ENCODE measurements at places on chromosomes 4 and X.

- DNase-seq, result no peak
Measured at GRCh38 chr4:94933799-94934198, 176.0 kb downstream of the BMPR1B start.

DNA sequence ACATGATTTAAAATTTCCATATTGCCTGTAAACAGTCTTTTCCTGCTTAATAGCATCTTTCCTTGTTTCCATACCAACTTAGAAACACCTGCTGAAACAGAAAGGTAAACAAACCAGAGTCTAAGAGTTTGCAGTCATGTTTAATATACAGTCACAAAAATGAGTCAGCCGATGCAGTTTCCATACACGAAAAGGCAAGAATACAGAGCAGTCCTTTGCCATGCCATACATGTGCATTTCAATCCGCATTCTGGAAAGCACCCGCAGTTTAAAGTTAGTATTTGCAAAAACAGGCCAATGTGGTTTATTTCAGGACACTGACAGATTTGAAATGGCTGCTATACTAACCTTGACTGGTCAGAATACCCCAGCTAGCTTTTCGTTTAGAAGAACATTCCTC lies 32.1 kb downstream of the ASB5 start:
- no peak for DNase-seq

- DNase-seq, result no peak
Measured at GRCh38 chr4:36323816-36324419, 42.5 kb downstream of the DTHD1 start.

DNA sequence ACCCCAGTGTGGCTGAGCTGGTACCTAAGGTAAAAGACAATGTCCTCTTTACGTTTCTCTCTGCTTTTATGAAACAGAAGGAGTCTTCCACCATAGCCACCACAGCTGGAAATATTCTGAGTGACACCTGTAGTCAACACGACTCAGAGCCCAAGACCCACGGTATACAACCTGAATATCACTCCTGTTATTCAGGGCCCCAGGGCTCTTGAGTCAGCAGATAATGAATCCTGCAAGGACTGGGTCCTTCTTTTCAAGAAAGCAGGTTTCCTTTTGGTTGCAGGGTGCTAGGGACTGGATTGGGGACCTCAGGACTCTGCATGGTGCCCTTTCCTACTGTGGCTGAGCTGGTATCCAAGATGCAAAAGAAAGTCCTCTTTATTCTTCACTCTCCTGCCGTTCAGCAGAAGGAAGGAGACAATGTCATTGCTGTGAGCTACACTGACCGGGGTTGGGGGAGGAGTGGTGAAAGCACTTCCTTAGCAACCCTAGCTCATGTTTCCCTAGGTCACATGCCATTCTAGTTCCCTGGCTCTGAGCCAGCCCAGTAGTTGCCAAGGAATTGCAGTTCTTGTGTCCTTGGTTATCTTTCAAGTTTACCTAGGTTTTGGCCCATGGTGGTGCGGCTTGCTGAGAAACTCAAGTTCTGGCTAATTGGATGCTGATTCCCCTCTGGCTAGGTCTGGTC lies 23.7 kb upstream of the UNC5C start:
- DNase-seq, result no peak

- no peak for DNase-seq
Measured at GRCh38 chrX:134444681-134445080, 15.3 kb upstream of the HPRT1 start.

DNA sequence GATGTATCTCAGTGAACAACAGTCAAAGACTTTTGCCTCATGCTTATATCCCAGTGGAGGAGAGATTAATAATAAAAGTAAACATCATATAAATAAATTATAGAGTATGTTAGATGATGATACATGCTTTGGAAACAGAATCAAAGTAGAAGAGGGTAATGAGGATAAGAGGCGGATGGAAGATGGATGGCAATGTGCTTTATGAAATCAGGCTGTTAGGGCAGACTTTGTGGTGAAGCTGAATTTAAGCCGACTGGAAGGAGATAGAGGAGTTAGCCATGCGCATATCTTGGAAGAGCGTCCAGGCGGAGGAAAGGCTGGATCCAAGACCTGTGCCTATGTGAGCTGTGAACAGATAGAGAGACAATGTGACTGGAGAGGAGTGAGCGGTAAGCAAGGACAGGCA lies 74.9 kb upstream of the GUCY1A1 start:
- no peak for DNase-seq

GRCh38 chr4:2441393-2442174 lies 22.8 kb downstream of the CFAP99 start:
- DNase-seq, result peak; percentile 81

GRCh38 chrX:8235026-8235425 lies 64.0 kb upstream of the VCX2 start:
- DNase-seq, result no peak

DNA sequence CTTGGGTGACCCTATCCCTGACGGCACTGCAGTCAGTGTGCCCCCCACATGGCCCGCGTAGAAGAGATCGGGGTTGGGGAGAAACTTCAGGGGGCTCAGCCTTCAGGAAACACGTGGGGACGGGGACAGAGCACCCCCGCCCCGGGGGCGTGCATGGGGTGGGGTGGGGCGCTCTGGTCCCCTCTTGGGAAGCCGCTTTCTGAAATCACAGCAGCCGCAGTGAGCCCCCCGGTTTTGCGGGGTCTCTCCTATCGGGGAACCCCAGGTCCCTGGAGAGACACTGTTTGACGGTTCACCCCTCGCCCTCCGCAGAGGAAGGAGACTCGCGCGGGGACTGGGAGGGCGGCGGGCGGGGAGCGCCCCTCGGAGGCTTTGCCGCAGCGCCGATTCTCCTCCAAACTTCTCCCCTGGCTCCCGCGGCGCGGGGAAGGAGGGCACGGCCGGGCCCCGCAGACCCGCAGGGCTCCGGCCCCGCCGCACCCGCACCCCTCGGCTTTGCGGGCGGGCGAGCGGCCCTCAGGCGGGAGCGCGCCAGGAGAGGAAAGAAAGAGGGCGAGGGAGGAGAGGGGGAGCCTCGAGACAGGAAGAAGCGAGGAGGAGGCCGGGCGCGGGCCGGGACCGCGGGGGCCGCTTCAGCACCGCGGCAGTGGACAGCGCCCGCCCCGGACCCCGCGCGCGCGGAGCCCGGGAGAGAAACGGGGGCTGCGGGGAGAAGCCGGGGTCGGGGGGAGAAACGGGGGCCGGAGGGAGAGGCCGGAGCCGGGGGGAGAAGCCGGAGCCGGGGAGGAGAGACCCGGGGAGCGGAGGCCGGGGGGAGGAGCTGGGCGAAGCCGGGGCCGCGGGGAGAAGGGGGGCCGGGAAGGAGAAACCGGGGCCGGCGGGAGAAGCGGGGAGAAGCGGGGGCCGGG lies 612 bp downstream of the CPLX1 start:
- no peak for DNase-seq

GRCh38 chrX:22338740-22339139 lies 66.0 kb downstream of the CBLL2 start:
- no peak for DNase-seq

DNA sequence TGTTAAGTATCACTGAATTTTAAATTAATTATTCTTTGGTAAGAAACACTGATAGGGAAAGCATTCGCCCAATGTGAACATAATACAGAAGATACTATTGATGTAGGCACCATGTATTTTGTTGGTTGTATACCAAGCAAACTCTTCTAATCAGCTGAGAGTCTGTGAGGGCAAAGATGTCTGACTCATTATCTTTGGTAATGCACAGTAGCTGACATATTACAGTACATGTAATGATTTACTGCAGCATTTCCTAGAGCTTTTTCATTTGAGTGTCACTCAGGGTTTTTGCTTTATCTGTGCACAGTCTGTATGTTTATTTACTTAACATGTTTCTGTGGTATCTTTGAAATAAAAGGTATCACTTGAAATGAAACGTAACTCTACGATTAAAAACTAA lies 49.2 kb downstream of the CENPVL3 start:
- no peak for DNase-seq

DNA sequence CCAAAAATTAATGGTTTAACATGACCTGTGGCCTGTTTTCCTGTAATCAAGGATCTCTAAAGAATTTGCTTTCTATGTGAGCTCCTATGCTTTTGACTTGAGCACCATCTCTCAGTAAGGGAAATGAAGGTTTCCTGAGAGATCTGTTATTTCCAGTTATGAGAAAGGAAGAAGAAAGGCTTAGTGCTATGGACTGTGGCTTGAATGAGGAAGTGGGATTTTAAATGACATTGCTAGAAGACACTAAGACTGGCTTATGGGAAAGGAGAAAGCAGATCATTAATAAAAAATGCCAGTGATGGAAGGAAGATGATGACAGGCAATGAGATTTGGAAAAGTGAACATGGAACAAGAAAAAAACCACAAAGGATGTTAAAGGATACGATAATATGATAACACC lies 285.4 kb downstream of the OPHN1 start:
- no peak for DNase-seq

DNA sequence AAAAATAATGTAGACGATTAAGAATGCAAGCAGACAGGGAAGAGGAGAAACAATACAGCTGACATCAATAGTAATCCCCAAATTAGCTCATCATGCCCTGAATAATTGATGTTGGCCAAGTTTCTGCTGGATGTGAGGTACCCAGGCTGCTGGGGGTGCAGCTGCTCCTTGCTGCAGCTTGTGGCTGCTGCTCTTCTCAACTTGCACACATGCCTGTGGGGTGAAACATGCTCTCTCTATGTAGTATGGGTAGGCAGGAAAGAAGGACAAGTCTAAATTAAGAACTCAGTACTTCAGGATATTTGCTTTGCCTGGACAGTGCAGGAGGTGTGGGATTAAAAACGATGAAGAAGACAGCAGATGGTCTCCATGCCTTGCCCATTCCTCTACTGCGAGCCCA lies 16.7 kb downstream of the EDA2R start:
- DNase-seq, result no peak

DNA sequence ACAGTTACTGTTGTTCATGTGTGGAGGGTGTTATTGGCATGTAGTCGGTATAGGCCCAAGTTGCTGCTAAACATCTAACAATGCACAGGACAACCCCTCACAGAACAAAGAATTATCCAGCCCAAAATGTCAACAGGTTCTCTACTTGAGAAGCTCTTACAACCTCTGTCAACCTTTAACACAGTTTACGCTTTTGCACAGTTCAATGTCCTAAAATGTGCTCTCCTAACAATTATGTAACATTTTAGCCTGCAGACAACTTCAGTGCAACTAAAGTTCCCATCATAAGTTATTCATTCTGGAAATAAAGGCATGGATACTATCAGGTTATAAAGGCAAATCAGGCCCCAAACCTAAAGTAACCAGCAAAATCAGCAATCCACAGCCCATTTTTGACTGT lies 66.2 kb downstream of the ASB9 start:
- no peak for DNase-seq

GRCh38 chrX:7943600-7944245 lies 16.5 kb upstream of the PNPLA4 start:
- DNase-seq, result no peak

DNA sequence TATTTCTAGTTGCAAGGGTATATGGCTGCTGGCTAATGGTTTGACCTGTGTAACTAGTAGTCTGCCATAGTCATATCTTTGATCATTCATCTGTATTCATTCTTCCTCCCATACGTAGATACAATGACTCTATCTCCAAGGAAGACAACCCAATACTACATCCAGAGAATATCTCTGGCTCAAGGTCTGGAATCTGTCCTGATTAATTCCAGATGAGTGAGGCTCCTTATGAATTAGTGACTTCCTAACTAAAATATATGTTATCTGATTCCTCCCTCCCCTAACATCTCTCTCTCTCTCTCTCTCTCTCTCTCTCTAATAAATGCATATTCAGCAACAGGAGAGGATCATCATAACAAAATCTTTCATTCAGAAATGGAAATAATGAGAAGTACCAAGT lies 641.5 kb downstream of the FAT4 start:
- DNase-seq, result no peak

DNA sequence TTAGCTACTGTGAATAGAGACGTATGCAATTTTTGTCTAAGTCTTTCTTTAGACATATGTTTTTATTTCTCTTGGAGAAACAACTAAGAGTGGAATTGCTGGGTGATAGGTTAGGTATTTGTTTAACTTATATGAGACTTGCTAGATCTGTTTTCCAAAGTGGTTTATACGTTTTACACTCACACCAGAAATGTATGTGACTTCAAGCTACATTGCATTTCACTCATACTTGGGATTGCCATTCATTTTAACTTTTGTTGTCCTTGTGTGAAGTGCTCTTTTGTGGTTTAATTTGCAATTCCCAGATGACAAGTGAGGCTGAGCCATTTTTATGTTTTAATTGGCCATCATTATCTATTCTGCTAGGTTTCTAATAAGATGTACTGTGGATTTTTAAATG lies 817.2 kb downstream of the GLUD2 start:
- no peak for DNase-seq

GRCh38 chr4:38519666-38520065 lies 144.3 kb upstream of the KLF3 start:
- no peak for DNase-seq

GRCh38 chrX:56765811-56766553 lies 36.9 kb downstream of the NBDY start:
- DNase-seq, result no peak

GRCh38 chrX:148755111-148755510 lies 254.7 kb downstream of the AFF2 start:
- peak; percentile 17 for DNase-seq

GRCh38 chr4:106522839-106523238 lies 154.3 kb upstream of the GIMD1 start:
- DNase-seq, result no peak

- no peak for DNase-seq
Measured at GRCh38 chr4:177480795-177481194, 38.6 kb upstream of the AGA start.

- no peak for DNase-seq
Measured at GRCh38 chr4:141395246-141395830, 174.6 kb downstream of the ZNF330 start.

- DNase-seq, result peak; percentile 12
Measured at GRCh38 chr4:184097241-184097605, 120.5 kb downstream of the ENPP6 start.

DNA sequence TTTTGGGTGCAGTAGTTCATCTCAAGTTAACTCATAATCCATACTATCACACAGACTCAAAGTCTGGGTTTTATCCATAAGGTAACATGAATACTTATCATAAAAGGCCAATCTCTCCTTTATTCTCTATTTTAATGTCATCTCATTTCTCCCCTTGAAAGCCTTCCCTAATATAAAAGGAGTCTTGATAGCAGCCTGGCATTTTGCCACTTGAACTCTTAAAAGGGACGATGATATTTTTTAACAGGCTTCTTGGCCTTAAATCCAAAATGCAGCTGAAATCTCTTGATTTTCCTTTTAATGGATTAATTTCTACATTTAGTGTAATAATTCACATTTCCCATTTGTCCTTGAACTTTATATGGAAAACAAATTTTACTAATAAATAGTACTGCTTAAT lies 8.4 kb upstream of the JCHAIN start:
- no peak for DNase-seq

GRCh38 chrX:43813898-43814297 lies 68.4 kb downstream of the MAOB start:
- DNase-seq, result no peak
